Fibroblast of upper back skin (primary cell): ENCODE measurements at places on chromosomes 5 and 9.
A peak's percentile ranks its signal among the peaks of the same experiment; 100 is the strongest.

DNA sequence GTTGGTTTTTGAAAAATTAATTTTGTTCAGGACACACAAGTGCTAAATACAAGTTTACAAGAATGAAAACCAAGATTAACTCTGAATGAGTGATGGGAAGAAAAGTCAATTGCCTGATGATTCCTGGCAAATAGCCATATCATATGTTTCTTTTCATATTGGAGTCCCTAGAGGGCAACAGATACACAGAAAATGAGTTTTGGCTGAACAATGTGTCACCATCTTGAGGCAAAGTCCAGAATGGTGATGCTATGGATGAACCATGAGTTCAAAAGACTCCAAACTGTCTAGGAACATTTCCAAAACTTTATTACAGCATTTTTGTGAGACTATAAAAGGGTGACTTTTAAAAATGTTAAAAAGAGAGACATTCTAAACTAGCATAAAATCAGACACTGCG is 382.9 kb downstream of the TMEM161B start:
- DNase-seq, result no peak

DNA sequence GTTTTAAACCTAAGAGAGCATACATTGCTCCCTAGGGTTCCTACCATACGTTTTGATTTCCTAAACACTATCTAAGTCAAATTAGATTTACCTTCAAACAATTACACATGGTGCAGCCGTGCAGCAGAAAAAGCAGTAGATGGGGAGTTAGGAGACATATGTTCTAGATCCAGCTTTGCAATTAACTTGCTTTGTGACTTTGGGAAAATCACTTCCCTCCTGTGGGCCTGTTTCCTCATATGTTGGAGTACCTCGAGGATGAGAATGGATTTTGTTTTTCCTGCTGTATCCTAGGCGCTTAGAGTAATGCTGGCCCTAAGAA is 711 bp downstream of the MRPL50 start:
- no peak for DNase-seq

DNA sequence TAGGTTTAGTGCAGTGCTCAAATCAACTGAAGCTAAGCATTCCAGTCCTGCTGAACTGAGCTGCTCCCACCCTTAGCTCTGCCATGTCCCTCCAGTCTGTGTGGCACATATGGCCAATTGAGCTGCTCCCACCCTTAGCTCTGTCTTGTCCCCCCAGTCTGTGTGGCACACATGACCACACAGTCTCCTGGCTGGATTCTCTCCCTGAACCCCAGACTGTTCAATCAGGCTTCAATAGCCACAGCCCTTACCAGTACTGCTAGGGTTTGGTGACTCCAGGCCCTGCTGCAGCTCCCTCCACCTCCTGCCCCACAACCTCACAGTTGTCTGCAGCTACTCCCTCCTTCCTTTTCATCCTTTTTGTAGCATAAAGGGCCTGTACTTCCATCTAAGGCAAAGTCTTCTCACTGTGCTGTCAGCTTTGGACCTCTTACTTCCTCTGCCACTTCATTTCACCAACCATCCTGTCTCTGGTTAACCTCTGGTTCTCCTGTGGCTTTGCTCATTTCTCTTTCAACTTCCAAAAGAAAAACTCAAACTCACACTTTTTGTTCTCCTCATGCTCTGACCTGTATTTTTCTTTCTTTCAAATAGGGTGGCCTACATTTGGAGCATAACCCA is 50.8 kb downstream of the ADAMTS12 start:
- no peak for DNase-seq

DNA sequence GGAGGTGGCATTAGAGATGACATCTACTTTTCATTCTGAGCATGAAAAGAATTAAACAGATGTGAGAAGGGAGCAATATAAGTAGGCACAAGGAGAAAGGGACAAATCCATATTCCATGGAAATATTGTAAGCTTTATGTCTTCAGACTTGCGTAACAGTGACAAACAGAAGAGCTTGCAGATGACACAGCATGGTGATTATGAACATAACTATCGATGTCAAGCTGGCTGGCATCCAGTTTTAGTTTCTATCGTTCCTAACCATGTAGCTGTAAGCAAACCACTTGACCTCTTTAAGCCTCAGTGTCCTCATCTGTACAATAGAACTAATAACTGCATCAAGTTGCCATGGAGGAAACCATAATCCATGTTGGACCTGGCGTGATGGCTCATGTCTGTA is 246.7 kb upstream of the ADRA1B start:
- no peak for DNase-seq

DNA sequence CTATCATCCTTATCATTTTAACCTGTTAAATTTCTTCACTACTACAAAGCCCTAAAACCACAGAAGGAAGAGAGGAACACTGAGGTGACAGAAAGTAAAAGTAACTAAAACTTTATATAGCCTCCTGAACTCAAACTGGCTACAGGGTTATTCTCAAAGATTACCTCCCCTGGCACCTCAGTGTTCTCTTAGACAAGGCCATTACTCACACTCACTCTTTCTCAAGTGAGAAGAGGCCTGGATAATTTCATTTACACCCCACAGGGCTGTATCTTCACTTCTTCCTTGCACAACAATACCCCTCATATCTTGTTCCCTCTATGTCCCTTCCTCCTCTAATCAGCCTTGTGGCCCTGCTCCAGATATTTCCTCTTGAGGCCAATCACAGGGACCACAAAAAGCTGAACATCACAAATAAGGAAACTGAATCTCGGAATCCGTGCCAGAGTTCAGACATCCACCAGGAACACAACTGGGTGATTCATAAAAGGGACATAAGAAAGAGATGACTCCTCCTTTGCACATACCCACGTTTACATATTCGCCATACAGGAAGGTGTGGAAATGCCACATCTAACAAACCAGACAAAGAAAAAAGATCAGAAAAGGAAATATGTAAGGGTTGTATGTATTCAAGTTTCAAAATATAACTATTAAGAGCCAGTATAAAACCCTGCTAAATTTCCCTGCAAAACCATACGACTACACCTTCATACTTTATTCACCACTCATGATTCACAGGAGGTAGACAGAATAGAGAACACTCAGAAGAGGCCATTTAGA is 1.7 kb upstream of the KLHL3 start:
- DNase-seq, result peak; percentile 62

DNA sequence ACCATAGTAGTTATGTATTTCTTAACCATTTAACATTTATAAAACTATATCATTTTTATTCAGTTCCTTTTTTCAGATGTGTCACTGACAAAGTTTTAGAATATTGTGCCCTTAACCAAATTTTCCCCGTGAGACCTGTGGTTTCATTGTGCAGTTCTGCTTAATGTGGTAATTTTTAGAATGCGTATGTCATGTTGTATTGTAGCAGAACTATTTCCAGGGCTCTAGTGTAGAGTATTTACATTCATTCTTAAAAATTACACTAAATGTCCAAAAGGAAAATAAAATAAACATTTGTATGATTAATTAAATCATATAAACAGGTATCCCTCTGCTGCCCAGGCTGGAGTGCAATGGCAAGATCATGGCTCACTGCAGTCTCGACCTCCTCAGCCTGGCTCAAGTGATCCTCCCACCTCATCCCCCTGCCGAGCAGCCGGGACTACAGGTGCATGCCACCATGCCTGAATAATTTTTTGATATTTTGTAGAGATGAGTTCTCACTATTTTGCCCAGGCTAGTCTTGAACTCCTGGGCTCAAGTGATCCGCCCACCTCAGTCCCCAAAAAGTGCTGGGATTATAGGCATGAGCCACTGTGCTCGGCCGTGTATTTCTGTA is 15.4 kb downstream of the SERINC5 start:
- DNase-seq, result no peak

DNA sequence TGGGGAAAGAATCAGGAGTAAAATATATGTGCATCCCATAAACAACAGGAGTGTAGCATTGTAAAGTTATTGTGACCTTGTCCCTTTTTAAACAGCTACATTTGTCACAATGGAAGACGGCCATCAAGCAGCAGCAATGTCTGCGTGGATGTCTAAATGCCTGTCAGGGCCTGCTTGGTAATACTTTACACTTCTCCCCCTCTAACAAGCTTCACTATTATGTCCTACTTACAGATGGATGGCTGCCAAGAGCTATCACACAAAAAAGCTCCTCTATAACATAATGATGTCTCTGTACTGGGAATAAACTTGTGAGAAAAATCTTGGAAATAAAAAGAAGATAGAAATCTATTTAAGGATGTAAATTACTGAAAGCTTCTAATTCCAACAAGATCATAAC is 213.0 kb downstream of the FBXL17 start:
- no peak for DNase-seq

- DNase-seq, result no peak
These were observed 169.0 kb downstream of the PDZD2 start for GRCh38 chr5:31807789-31808540.
